ENCODE measurements at places on chromosomes 1 and 21.
A peak's percentile ranks its signal among the peaks of the same experiment; 100 is the strongest.

DNA sequence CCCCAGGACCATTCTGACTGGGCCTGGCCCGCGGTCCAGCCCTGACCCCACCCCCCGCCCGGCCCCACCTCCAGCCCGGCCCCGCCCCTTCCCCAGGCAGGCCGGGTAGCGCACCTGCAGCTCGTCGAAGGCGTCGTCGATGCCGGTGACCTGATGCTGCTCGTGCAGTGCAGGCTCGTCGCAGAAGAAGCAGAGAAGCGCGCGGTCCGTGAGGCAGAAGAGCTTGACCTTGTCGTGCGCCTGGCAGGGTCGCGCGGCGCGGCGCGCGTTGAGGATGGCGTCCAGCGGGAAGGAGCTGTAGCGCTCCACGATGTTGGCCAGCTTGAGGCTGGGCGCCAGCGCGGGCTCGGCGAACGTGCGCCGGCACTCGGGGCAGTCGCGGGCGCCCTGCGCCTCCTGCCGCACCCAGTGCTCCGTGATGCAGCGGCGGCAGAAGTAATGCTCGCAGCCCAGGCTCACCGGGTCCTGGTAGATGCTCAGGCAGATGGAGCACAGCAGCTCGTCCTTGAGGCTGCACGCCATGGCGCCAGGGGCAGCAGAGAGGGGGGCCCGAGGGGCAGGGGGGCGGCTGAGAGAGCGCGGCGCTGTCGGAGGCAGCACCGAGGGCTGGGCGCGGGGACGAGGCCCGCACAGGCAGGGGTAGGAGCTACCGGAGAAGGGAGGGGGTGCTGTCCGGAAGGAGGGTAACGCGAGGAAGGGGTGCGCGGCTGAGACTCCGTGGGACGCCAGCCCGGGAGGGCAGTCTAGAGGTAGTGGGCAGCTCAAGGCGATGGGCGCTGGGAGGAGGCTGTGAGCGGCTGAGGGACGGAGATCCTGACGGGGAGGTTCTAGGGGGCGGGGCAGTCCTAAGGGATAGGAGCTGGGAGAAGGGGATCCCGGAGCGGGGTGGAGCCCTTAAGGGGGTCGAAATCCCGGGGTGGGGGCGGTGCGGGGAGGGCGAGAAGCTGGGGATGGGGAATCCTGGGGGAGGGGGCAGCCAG lies 642 bp downstream of the TRIM62 start:
- DNase-seq: peak; percentile 77

- no peak for DNase-seq
Measured at GRCh38 chr1:38686167-38686926, 173.2 kb downstream of the RRAGC start.

- no peak for DNase-seq
Measured at GRCh38 chr1:200912737-200913407, 18.2 kb downstream of the INAVA start.

DNA sequence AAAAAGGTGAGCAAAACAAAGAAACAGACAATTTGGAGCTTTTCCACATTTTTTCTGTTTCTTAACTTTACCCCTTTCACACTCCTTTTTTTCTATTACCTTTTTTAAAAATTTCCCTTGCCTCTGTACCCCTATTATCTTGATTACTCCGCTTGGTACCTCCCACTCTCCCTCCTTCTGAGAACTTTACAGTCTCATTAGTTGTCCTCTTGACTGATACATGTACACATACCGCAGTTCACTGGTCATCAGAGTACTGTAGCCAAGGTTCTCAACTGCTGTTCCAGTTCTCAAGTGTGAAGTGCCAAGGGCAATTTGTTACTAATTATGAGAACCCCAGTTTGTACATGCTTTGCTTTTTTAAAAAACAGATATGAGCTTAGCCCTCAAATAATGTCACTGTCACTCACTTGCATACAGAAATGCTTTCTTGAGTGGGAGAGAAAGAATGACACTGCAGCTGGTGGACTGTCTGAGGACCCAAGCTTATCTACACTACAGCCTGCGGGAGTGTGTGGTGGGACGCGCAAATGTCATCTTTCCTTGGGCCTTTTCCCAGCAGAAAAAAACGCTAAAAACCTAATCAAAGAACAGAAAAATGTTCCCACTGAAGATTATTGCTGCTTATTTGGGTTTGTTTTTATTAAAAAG lies 160.8 kb downstream of the DISP1 start:
- DNase-seq: peak; percentile 26

DNA sequence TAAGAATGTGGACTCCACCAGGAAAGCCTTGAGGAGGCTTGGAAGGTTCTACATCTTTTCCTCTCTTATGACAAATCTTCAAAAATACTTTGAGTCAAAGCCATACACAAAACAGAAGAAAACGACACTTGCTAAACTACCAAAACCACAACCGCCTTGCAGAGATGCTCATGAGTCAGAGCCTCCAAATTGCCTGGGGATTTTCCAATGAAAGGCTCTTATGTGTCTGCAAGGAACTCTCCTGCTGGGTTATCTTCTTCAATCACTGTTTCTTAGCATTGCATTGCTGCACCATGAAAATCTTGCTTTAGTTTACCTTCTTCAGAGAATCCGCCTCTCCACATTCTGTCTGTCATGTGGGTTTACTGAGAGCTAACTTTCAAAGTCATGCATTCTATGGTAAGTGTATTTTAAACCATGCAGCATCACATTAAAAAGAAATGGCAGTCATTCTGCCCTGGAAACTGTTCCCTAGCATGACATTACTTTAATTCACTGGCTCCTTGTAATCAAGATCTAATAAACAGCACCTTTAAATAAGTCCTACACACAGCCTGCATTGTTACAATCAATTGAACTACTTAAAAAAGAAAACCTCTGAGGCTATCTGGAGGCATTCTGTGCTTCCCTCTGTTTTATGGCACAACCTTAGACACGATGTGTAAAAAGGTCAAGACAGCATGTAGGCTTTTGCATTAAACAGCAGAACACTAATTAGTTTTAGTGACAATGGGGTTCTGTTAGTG lies 210.0 kb upstream of the FOXD3 start:
- peak; percentile 79 for DNase-seq

DNA sequence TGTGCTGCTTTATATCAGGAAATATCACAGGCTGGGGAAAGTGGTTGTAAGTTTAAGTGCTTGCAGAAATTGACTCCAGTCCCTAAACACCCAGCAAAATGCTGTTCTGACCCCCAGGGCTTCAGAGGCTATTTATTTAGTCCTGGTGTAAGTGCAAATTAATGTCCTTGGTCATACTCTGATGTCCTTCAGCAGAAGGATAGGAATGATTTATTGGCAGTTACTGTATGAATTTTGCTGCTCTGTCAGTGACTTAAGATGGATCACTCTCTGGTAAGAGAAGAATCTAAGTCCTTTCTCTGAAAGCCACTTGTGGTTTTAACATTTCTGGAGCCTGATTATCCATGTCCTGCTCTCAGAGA lies 21.9 kb downstream of the FAM20B start:
- DNase-seq: no peak

DNA sequence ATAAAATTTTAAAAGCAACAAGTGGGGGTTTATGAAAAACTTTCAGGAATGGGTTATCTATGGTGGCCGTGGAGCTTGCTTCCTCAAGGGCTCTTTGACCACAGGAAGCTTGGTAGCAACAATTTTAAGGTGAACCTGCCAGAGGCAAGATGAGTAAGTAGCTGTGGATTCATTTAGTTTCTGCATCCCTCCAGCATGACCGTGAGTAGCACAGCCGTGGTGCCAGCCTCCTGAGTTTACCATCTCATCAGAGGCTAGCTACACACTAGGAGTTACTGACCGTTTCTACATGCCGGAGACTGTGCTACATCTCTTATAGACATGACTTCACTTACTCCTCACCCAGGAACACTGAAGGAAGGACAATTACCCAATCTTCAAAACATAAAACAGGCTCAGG lies 30.1 kb upstream of the PLEKHG5 start:
- peak; percentile 87 for DNase-seq

DNA sequence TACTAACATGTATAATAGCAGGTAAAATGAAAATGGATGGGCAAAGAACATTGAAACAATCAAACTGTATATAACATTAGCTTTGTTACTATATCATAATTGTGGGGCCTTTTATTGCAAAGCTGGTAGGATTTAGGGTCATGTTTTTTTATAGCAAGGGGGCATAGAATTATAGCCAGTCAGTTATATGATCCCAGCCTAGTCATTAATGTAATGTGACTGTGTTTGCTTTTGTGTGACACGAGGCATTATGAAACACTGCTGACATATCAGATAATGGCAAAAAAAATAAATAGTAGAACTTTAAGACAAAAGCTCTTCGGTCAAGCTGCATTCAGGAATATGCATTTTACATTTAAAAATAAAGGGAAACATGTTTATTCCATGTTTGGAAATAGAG lies 81.3 kb upstream of the ZNF281 start:
- DNase-seq: no peak

GRCh38 chr1:154352581-154353459 lies 27.5 kb downstream of the ATP8B2 start:
- DNase-seq: peak; percentile 40

- DNase-seq: no peak
Measured at GRCh38 chr21:39363607-39364555, 15.0 kb upstream of the HMGN1 start.

- no peak for DNase-seq
Measured at GRCh38 chr1:226656201-226656600, 82.9 kb downstream of the ITPKB start.

GRCh38 chr1:203278082-203278884 lies 27.0 kb upstream of the BTG2 start:
- DNase-seq: peak; percentile 57

DNA sequence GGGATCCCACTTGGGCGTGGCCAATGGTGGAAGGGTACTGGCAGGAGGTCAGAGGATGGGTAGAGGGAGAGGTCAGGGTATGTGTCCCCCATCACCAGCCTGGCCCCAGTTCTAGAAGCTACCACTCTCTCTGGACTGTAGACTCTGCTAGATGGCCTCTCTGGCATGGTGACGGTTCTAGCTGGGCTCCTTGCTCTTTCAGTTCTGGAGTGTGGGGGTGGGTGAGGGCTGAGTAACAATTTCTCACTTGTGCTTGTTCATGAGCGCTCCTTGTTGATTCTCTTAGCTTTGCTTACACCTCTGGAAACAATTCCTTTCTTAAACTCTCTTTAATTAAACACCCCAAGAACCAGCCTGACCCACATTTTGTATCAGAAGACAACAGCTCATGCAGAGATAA lies 25.3 kb upstream of the EXOSC10 start:
- DNase-seq: no peak

- DNase-seq: no peak
Measured at GRCh38 chr1:233863901-233864545, 40.5 kb upstream of the SLC35F3 start.

- peak; percentile 70 for DNase-seq
Measured at GRCh38 chr1:27416387-27417111, 24.1 kb downstream of the GPR3 start.

DNA sequence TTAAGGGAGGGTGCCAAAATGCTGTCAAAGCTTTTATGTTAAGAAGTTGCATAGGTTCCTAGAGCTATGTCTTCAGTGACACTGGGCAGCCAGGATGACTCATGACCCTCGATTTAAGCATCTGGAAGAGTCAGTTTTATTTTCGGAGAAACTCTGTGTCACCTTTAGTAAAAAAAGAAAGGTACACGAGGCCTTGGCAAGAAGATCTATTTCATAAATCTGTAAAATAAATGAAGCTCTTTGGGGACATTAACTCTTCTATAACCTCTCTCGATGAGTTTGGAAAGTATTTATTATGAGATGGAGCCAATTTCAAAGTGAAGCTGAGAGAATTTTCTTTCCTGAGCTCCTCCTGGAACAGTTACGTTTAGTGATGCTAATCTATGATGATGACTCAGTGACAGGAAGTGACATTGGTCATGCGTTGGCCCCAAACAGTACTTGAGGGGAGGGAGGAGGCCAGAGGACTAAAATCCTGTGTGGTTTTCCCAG lies 156.5 kb downstream of the HLX start:
- peak; percentile 96 for DNase-seq

- DNase-seq: peak; percentile 77
Measured at GRCh38 chr1:167720965-167721616, 691 bp upstream of the MPZL1 start.

DNA sequence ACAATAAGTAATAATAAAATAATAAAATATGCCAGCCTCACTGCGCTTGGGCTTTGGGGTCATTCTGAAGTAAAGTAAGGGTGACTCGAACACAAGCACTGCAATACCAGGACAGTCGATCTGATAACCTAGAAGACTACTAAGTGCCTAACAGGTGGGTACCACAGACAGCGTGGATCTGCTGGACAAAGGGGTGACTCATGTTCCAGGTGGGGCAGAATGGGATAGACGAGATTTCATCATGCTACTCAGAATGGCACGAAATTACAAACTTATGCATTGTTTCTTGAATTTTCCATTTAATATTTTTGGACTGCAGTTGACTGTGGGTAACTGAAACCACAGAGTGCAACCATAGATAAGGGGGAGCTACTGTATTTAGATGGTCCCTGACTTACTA lies 221.1 kb upstream of the GREM2 start:
- DNase-seq: no peak

DNA sequence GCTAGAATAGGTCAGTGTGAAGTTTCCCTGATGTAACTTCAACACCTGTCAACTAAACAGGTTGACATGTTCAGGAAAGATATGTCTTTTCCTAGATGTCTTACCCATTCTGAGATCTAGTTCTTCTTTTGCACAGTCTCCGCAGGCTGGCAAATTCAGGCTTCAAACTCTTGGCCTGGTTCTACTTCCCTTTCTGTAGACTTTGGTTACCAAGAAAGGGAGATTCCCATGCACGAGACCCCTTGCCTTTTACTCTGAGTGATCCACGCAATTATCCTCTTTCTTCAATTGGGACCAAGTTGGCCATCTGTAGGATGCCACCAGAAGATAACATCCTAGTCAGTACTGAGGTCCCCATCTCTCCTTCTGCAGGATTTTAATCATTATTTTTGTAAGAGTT lies 2.0 kb downstream of the CFAP45 start:
- no peak for DNase-seq

- DNase-seq: no peak
Measured at GRCh38 chr1:180219776-180220175, 10.3 kb upstream of the LHX4 start.

GRCh38 chr1:206893380-206893779 lies 3.9 kb upstream of the IL24 start:
- DNase-seq: no peak

- no peak for DNase-seq
Measured at GRCh38 chr1:164756741-164757140, 197.8 kb downstream of the PBX1 start.

DNA sequence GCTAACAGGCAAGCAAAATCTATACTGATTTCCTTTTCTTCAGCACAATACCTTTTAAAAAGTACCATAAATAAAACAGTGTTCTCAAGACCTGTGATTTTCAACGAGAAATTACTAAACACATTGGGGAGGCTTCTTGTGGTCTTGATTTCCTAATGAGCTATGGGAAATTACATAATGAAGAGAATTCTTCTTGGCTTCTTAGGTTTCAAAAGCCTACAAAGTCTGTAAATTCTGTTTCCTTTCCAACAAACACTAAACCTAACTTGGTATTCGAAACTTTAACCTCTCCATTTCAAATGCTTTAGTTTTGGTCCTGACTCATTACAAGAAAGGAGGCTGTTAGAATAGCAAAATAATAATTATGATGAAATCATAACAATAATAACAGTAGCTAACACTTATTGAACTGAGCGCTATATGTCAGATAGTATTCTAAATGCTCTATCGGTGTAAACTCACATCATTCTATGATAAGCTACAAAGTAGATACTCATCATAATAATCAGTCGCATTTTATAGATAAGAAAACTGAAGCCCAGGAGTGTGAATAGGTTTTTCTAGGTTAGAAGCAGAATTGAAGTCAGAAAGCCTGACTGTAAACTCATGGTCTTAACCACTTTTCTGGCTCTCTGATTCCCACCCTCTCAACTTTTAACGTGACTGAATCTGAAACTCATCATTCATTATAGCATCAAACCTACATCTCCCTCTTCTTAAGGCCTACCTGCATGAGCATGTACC lies 486.7 kb downstream of the SMYD3 start:
- no peak for DNase-seq

- DNase-seq: no peak
Measured at GRCh38 chr21:42496839-42497202, 797 bp upstream of the RSPH1 start.
